Muscle of back (tissue), 13 donors: ENCODE measurements at places on chromosomes 2 and 18.

DNA sequence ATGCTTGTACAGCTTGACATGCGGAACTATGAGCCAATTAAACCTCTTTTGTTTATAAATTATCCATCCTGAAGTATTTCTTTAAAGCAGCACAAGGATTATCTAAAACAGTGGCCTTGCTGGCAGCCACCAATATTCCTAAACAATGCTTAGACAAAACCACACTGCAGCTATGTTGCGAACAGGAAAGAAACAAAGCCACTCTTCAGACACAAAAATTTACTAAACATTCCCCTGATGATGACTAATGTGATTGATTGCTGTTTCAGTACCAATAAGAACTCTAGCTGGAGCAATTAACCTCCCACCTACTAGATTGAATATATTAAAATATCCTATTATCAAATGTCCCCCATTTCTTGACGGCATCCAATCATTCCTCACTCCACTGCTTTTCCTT, 325.8 kb upstream of the REG3G start:
- DNase-seq, result no peak

- DNase-seq, result no peak
These were observed 84.5 kb downstream of the MEP1B start for GRCh38 chr18:32274307-32274706.

DNA sequence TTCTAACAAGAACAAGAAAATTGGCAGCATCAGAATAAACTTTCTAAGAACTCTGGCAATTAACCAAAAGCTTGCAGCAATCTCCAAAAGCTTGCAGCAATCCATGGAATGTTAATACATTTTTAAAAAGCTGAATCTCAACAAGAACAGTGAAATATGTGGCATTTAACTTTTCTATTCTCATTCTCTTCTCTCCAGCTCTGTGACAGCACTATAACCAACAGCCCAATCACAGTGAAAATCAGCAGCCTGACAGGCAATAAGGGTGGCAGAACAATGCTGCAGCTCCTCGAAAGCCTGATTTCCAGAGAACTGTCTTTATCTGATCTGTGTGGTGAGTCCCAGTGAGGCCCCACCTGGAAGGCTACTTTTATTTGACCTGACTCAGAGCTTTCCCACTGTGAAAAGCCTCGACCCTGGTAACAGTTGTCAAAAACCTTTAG, 60.0 kb downstream of the TMEM131 start:
- peak; percentile 66 for DNase-seq

DNA sequence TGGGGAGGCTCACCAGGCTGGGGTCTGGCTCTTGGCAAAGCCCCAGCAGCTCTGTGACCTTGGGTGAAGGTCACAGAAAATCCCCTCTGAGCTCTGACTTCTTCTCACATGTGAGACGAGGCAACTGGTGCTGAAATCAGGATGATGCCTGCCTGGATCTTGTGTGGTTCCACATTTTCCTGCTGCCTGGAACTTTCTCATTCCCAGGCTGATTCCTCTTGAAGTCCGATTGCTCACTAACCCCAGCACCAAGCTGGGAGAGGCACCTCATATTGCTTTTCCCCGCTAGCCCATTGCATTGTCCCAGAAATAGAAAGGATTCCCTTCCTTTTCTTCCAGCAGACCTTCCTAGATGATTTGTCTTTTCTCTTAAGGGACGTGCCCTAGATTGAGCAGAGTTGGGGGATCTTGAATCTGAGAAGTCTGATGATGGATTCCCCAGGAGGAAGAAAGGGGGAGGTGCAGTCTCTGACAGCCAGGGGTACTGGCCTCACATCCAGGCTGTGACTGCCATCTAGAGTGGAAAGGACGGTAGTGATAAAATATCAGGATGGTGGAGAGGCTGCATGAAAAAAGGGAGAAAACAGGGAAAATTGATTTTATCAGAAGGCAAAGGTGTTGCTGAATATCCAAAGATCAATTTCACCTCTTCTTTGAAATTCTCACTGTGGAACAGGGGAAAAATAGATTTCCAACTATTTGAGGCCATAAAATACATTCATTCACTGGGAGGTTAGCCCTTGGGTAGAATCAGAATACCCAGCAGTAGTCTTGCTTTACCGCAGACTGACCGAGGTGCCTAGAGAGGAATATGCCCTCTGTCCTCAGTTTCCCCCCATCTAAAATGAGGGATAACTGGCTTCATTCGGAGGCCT, 96.3 kb downstream of the FAM210A start:
- peak; percentile 89 for DNase-seq

DNA sequence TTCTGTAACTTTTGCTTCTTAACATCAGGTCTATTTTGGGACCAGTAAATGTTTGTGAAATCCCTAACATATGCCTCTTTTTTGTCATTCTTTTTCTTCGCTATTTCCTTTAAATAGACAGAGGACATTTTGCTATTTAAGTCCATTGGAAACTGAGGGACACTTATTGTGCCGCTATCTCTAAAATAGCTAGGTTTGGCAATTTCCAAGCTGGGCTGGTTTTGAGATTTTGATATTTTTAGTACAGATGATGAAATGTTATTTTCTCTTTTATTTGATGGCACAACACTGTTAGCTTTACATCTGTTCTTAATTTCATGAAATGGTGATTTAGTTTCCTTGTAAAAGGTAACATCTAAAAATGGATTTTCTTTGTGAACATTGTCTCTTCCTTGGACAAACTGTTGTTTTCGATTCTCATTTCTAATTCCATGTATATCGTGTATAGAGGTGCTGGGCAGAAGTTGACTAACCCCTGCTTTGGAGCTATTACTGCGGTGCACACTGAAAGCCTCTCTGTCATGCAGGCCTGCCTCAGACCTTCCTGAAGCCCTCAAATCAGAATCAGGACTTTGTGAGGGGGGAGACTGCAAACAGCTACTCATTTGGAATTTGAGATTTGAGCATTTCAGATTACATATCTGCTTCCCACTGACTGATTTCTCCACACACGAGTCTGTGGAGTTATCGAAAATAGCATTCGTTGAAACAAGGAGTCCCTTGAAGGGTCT, 594 bp downstream of the RAD51AP2 start:
- DNase-seq, result peak; percentile 26

DNA sequence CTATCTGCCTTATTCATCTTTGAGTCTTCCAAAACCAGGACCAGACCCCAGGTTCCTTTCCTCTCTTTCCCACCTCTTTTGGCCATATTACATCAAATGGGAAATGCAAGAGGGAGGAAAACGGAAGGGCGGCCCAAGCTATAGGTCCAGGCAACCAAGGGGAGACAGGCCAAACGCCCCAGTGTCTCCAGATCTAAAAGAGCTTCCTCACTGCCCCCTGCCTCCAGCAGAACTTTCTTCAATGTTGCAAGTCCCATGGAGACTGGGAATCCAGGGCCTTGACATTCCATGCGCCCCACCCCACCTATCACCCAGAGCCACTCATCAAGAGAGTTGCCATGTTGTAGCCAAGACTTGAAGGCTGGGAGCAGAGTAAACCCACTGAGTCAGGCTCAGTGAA, 15.4 kb downstream of the TNS1 start:
- DNase-seq, result no peak

- no peak for DNase-seq
These were observed 4.8 kb downstream of the LMAN2L start for GRCh38 chr2:96734880-96735583.
